ENCODE measurements at places on chromosomes 1 and 21. TPM values are rescaled to one million over a fixed set of nuclear protein-coding genes. Genes with fewer than 3 reads are reported as not detected.
A peak's percentile ranks its signal among the peaks of the same experiment; 100 is the strongest.

DNA sequence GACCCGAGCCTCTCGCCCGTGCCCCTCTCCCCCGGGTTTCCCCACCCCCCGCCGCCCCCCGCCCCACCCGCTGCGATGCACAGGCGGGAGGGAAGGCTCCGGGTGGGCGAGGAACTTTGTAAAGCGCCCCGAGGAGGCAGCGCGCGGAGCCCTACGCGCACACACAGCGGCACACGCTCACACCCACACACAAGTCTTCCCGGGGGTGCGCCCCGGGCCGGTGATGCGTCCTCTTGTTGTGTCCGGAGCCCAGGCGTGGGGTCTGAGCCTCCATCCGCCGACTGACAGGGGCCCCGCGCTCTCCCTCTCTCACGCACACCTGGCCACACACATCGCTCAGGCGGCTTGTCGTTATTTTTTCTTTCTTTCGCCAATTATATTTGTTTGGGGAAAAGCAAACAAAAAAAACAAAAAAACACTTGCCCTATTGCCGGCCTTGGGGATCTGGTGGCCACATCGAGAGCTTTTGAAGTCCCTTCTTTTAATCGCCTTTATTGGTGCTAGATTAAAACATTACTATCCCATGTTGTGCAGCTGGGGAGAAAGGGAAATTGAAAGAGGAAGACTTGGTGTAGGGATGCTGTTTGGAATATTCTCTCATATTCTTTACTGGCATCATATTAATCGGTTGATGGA lies 770 bp downstream of the NTNG1 start:
- no peak for DNase-seq

DNA sequence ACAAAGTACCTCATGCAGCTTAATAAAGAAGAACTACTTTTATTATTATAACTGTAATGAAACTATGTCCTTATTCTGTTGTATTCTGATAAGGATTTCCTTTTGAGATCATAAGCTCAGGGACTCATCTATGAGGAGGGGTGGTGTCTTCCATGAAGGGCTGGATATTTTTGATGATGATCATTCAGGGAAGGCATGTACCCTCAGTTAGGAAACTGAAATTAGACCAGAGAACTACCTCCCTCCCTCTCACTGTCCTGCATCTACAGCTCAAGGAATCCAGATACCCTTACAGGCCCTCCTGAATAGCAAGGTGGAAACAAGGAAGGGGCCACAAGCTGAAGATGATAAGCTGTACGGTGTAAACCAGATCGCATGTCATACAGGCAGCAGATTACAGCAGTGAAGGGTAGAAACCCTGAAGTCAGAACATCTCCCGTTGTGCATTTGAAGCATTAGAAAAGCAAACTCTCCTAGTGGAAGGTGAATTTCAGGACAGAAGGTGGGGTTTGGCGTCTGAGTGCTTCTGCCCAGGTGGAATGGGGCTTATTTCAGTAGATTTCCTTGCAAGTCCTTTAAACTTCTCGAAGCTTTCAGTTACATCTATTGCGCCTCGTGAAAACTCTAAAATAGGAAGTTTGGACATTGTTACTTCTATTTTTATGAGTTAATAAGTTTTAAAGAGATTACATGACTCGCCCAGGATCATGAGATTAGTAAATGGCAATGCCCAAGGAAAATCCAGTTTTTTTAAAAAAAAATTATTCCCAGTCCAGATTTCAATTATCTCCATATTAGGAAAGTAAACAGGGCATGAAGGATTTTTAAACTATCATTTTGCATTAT lies 101.1 kb upstream of the HNRNPU start:
- DNase-seq = no peak

Gene UMODL1
- not detected for total RNA-seq

- no peak for DNase-seq
Observed at GRCh38 chr1:30047576-30047975, 675.8 kb downstream of the MATN1 start.

GRCh38 chr1:63624911-63625310 lies 31.7 kb downstream of the PGM1 start:
- no peak for DNase-seq

GRCh38 chr1:153648000-153648643 lies 10.4 kb upstream of the SNAPIN start:
- peak; percentile 25 for DNase-seq

DNA sequence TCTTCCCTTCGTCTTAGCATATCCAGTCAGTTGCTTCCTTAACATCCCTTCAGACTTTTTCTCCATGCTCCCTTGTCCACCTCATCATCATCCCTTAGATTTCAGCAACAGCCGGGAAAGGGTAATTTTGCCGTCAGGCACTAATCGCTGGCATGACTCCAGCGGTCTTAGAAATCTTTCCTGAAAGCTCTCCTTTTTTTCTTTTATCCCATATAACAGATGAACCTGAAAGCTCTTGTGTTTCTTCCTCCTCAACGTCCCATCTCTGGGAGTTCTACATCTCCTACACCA lies 10.4 kb upstream of the BOLA1 start:
- DNase-seq = no peak

- no peak for DNase-seq
Observed at GRCh38 chr1:231460614-231461013, 38.5 kb upstream of the EGLN1 start.

GRCh38 chr1:89762779-89763648 lies 57.8 kb upstream of the LRRC8D start:
- DNase-seq = peak; percentile 66

Data from Caki2 (cell line).